ENCODE measurements at places on chromosomes 6 and 20. TPM values are rescaled to one million over a fixed set of nuclear protein-coding genes. Genes with fewer than 3 reads are reported as not detected.

- peak; percentile 54 for DNase-seq
Observed at GRCh38 chr20:47263465-47264084, 92.9 kb downstream of the ZMYND8 start.

DNA sequence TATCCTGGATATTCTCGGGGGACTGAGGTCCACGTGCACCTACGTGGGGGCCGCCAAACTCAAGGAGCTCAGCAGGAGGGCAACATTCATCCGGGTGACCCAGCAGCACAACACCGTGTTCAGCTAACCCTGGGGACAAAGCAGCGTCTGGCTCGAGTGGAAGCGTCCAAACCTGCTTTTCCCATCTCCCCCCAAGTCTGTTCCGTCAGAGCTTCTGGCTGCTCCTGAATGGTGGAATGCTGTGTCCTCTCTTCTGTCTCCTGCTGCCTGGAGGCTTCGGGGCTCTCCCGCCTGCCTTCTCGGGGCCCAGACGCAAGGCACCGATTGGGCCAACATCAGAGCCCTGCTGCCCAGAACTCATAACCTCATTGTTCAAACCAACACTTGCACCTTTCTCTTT, 56.7 kb downstream of the GMPR start:
- DNase-seq: no peak

DNA sequence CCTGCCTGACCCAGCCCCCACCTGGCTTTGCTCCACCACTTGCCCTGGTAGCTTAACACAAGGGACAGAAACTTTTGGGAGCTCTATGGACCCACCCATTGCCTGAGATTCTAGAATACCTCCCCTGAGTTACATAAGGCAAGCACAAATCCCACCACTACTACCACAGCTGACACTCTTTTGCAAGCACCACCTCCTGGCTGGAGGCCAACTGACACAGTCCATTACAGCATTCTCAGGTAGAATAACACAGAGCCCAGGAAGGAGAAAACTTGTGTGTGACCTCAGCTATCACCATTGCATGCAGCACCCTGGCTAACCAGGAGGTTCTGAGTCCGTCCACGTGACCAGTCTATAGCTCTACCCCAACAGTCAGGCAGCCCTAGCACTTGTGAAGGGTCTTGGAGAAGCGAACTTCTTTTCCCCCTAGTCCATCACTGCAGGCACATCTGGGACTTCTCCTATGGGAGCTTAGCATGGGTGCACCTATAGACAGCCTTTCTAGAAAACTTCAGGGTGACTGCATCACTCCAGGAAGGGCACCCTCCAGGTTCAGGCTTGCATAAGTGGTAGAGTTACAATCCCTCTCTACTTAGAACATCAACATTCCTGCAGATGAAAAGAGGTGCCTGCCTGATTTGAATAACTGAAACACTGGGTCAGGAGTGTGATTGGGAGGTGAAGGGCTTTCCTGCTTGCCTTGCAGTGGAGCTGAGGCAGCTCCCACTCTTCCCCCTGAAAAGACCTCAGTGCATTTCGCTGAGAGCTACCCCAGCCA, 30.1 kb downstream of the CITED2 start:
- DNase-seq: no peak

DNA sequence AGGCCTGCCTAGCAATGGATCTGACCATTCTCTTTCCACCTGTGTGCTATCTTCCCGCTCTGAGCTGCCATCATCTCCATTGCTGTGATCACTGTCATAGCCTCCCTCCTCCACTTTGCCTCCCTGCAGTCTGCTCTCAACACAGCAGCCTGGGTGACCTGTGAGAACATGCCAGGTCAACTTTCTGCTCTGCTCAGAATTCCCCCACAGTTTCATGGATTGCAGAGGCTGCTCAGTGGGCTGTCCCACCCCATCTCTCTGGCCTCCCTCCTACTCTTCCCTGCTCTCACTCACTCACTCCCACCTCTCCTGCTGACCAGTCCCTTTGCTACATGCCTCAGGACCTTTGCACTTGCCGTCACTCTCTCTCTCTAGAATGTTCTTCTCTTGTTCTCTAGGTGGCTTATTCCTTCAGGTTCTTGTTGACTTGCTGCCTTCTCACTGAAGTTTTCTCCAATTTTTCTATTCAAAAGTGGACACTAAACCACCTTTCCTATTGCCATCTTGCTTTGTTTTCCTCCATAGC, 159.9 kb downstream of the CD83 start:
- DNase-seq: no peak

The FILIP1 gene
- total RNA-seq: 5.5 TPM
